ENCODE measurements at places on chromosomes 3 and 15. TPM values are rescaled to one million over a fixed set of nuclear protein-coding genes. Genes with fewer than 3 reads are reported as not detected.

GRCh38 chr3:193883551-193883950, 252.4 kb upstream of the HES1 start:
- H3K27ac ChIP-seq, result no peak overlapping the region
- peaks cover 5% of the 10 kb centered on the region for H3K4me1 ChIP-seq
- no peak overlapping the region for H3K4me3 ChIP-seq
- no peaks in the 10 kb centered on the region for H3K27me3 ChIP-seq
- H3K36me3 ChIP-seq, result no peaks in the 10 kb centered on the region

DNA sequence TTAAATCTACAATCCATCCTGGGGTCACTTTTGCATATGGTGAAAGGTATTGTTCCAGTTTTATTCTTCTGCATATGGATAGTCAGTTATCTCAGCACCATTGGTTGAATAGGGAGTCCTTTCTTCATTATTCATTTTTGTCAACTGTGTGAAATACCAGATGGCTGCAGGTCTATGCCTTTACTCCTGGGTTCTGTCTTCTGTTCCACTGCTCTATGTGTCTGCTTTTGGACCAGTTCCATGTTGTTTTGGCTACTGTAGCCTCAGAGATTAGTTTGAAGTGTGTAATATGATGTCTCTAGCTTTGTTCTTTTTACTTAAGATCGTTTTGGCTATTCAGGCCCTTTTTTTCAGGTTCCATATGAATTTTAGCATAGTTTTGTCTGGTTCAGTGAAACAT, 795.8 kb downstream of the OTOL1 start:
- H3K27me3 ChIP-seq, result no peaks in the 10 kb centered on the region
- no peaks in the 10 kb centered on the region for H3K36me3 ChIP-seq
- no peak for DNase-seq
- no peaks in the 10 kb centered on the region for H3K4me1 ChIP-seq
- H3K4me3 ChIP-seq, result no peak overlapping the region

- no peak for DNase-seq
- H3K27ac ChIP-seq, result no peak overlapping the region
- no peak overlapping the region for H3K4me3 ChIP-seq
- H3K27me3 ChIP-seq, result no peaks in the 10 kb centered on the region
- no peaks in the 10 kb centered on the region for H3K4me1 ChIP-seq
- no peaks in the 10 kb centered on the region for H3K36me3 ChIP-seq
Observed at GRCh38 chr3:150656316-150656715, 47.4 kb downstream of the ERICH6 start.

DNA sequence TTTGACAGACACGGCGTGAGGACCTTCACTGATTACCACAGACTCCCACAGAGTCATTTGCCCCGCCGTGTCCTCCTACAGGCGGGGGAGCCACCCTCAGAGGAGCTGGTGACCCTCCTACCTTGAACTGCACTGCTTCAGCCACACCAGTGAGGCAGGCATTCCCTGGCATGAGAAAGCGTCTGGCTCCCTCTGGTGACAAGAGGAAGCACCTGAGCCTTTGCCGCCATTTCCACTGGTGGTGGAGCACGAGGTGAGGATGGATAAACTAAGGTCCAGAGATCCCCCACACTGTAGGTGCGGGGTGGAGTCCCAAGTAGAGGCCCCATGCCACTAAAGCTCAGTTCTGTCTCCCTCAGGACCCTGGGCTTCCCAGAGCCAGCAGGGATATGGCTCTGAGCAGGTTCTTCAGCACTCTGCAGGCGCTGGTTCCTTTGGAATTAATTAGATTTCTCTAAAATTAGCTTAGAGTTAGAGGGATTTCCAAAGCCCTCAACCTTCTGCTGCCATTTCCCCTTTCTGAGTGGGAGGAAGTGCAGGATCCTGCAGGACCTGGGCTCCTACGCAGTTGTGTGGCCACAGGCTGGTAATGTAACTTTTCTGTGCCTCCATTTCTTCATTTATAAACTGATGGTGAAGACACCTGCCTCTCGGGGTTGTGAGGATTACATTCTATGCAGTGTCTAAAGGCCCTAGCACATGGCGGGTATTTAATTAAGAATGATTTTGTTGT, 224.0 kb downstream of the SLCO3A1 start:
- no peaks in the 10 kb centered on the region for H3K36me3 ChIP-seq
- no peaks in the 10 kb centered on the region for H3K27me3 ChIP-seq
- no peak overlapping the region for H3K27ac ChIP-seq
- peaks cover 7% of the 10 kb centered on the region for H3K4me1 ChIP-seq
- H3K4me3 ChIP-seq, result no peak overlapping the region

GRCh38 chr3:59688636-59689035, 638.8 kb upstream of the CFAP20DC start:
- no peaks in the 10 kb centered on the region for H3K4me1 ChIP-seq
- DNase-seq, result peak; percentile 12
- H3K4me3 ChIP-seq, result no peak overlapping the region
- no peak overlapping the region for H3K27ac ChIP-seq

DNA sequence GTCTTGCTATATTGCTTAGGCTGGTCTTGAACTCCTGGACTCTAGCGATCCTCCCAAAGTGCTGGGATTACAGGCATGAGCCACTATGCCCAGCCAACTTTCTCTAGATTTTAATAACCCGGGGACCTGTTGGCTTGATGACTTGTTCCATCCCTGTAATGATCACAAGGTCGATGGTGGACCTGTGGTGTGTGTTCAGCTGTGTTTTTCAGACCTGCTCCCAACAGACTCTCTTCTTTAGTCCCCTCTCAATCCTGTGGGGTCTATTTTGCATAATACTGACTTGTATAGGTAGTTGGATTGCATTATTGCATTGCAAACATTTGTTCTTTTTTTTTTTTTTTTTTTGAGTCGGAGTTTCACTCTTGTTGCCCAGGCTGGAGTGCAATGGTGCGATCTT, 1.9 kb downstream of the MAP2K1 start:
- no peak overlapping the region for H3K27ac ChIP-seq
- peaks cover 31% of the 10 kb centered on the region for H3K4me1 ChIP-seq
- no peak for DNase-seq
- H3K36me3 ChIP-seq, result no peaks in the 10 kb centered on the region
- no peak overlapping the region for H3K4me3 ChIP-seq

GRCh38 chr3:97822359-97822775, 556 bp downstream of the CRYBG3 start:
- peak overlapping the region; percentile 65 for H3K4me3 ChIP-seq
- peaks cover 40% of the 10 kb centered on the region for H3K4me1 ChIP-seq
- DNase-seq, result peak; percentile 80
- no peaks in the 10 kb centered on the region for H3K36me3 ChIP-seq
- H3K27ac ChIP-seq, result peak overlapping the region; percentile 91

DNA sequence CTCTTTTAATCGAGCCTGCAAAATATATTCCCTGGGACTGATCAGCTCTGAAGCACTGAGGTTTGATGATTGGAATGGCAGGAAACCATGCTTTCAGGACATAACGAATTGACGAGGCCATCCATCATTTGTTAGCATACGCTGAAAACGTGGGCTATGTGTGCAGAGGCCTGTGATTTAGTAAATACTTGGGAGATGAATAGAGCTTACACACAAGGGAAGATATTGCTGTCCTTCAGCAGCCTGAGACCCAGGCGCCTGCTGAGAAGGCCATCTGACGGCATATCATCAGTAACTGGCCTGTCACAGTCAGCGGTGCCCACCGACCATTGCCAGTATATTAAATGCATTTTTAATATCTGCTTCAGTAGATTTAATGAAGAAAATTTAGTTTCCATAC, 16.2 kb downstream of the CDIN1 start:
- H3K27ac ChIP-seq, result no peak overlapping the region
- no peak overlapping the region for H3K4me3 ChIP-seq
- no peaks in the 10 kb centered on the region for H3K27me3 ChIP-seq
- peaks cover 47% of the 10 kb centered on the region for H3K4me1 ChIP-seq
- no peak for DNase-seq
- H3K36me3 ChIP-seq, result no peaks in the 10 kb centered on the region

- no peak overlapping the region for H3K27ac ChIP-seq
- no peaks in the 10 kb centered on the region for H3K36me3 ChIP-seq
- no peaks in the 10 kb centered on the region for H3K4me1 ChIP-seq
Observed at GRCh38 chr15:28943146-28943545, 57.4 kb downstream of the APBA2 start.

DNA sequence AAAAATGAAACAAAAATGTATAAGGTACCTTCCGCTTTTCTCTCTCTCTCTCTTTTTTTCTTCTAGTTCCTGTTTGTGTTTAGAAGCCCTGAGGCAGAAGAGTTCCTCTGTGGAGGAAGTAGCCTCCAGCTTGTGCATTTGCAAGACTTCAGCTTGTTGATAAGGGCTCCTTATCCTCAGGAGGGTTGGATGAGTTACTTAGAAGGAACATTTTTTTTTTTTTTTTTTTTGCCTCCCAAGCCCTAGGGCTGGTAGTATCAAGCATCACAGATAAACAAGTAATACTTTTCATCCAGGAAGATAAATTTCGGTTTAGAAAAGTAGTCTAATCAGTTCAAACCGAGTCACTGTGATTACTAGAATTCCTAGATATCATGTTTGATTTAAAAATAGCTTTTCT, 91.0 kb upstream of the CBLB start:
- DNase-seq, result no peak
- H3K36me3 ChIP-seq, result no peaks in the 10 kb centered on the region
- no peaks in the 10 kb centered on the region for H3K27me3 ChIP-seq
- no peaks in the 10 kb centered on the region for H3K4me1 ChIP-seq
- H3K4me3 ChIP-seq, result no peak overlapping the region

- H3K36me3 ChIP-seq, result no peaks in the 10 kb centered on the region
- no peaks in the 10 kb centered on the region for H3K27me3 ChIP-seq
- H3K4me3 ChIP-seq, result no peak overlapping the region
- peak; percentile 71 for DNase-seq
Observed at GRCh38 chr3:24316887-24317383, 177.7 kb downstream of the THRB start.

- peak; percentile 44 for DNase-seq
- H3K36me3 ChIP-seq, result no peaks in the 10 kb centered on the region
- peaks cover 33% of the 10 kb centered on the region for H3K4me1 ChIP-seq
- no peaks in the 10 kb centered on the region for H3K27me3 ChIP-seq
- no peak overlapping the region for H3K4me3 ChIP-seq
Observed at GRCh38 chr3:46214751-46215352, 6.7 kb upstream of the CCR1 start.

DNA sequence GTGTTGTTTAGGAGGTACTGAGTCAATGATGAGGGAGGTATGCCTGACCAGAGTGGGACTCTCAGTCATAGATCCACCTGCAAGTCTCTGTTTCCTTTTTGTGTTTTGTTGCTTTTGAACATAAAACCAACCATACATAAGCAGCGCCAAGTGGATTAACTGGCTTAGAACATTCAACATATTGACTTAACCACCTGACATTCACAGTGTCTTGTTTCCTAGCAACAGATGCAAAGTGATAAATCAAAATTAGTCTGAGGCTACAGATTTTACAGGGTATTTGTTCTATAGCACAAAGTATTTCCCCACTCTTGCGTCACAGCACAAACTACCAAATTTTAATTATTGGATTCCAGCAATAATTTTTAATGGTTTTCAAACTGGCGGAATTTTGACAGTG, 283.8 kb downstream of the BBX start:
- H3K4me1 ChIP-seq, result no peaks in the 10 kb centered on the region
- peaks cover 18% of the 10 kb centered on the region for H3K36me3 ChIP-seq
- H3K4me3 ChIP-seq, result no peak overlapping the region
- H3K27me3 ChIP-seq, result no peaks in the 10 kb centered on the region

DNA sequence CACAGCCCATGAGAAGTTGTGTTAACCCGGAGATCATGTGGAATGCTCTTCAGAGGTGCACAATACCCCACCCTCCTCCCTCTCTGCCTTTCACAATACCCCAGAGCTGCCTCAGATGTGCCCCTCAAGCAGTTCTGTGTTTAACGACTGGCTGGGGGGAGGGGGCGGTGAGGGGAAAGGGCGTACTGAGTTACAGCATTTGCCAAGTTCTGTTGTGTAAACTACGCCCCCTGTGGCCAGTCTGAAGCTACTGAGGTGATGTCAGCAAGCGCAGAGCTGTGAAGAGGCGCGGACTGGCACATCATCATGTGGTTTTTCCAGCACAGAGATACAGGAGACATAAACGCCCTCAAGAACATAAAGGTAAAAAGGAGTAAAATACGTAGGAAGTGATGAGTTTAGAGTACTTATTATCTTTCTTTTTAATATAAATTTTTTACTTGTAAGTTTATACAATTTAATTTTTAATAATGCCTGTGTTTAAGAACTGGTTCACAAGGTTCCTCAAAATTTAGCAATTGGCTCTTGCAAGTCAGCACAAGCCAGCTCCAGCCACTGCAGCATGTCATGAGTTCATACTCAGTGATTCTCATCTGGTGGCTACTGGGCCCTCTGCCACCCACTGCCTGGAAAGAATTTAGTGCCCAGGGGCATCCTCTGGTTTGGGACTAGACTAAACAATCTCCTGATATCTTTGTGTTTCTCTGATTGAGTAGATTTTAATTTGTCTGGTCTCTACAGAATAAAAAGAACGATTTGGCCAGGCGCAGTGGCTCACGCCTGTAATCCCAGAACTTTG, 1.7 kb downstream of the EPB42 start:
- H3K36me3 ChIP-seq, result no peaks in the 10 kb centered on the region
- H3K4me1 ChIP-seq, result no peaks in the 10 kb centered on the region
- no peaks in the 10 kb centered on the region for H3K27me3 ChIP-seq
- peak; percentile 52 for DNase-seq

- H3K4me3 ChIP-seq, result no peak overlapping the region
- peaks cover 22% of the 10 kb centered on the region for H3K4me1 ChIP-seq
- H3K36me3 ChIP-seq, result no peaks in the 10 kb centered on the region
- DNase-seq, result no peak
- H3K27ac ChIP-seq, result no peak overlapping the region
Observed at GRCh38 chr3:4972652-4973643, 6.3 kb upstream of the BHLHE40 start.

DNA sequence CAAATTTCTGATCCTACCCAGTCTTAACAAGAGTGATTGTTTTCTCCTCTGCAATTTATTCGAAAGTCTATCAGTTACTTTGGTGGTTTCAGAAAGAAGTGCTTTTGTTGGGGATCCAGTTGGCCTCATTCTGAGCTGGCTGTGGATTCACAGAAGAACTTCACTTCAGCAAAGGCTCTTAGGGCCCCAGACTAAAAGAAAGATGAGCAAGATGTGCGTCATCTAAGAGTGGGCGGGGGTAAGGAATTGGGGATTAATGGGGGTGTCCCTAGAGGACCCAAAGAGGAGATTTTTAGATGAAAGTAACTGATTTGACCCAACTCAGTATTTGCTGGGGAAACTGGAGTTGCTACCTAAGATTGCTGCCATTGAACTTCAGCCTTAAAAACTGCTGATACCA, 63.9 kb upstream of the TSEN2 start:
- no peak overlapping the region for H3K27ac ChIP-seq
- H3K36me3 ChIP-seq, result no peaks in the 10 kb centered on the region
- H3K27me3 ChIP-seq, result no peaks in the 10 kb centered on the region
- H3K4me3 ChIP-seq, result no peak overlapping the region
- no peak for DNase-seq

DPPA2 gene
- not detected for total RNA-seq

SOX2 gene
- 11.4 TPM for total RNA-seq

PLA2G4D gene
- total RNA-seq, result not detected

XIRP1 gene
- total RNA-seq, result not detected

BUB1B gene
- total RNA-seq, result 1.8 TPM

CP gene
- not detected for total RNA-seq

FAM43A gene
- 2.0 TPM for total RNA-seq

EOMES gene
- total RNA-seq, result not detected

CATSPER2 gene
- total RNA-seq, result 6.2 TPM

CCR8 gene
- total RNA-seq, result not detected
